Activated naive CD4-positive, alpha-beta T cell (primary cell): ENCODE measurements at places on chromosomes 7 and 10.

GRCh38 chr7:41975849-41976248 is 261.2 kb downstream of the GLI3 start:
- no peak for DNase-seq

GRCh38 chr10:115939101-115939854 is 333.7 kb downstream of the GFRA1 start:
- no peak for DNase-seq

GRCh38 chr7:112550468-112551060 is 69.8 kb downstream of the LSMEM1 start:
- DNase-seq, result no peak

GRCh38 chr7:22801912-22802311 is 20.7 kb downstream of the TOMM7 start:
- DNase-seq, result no peak

GRCh38 chr7:41870461-41871138 is 167.7 kb upstream of the INHBA start:
- no peak for DNase-seq

DNA sequence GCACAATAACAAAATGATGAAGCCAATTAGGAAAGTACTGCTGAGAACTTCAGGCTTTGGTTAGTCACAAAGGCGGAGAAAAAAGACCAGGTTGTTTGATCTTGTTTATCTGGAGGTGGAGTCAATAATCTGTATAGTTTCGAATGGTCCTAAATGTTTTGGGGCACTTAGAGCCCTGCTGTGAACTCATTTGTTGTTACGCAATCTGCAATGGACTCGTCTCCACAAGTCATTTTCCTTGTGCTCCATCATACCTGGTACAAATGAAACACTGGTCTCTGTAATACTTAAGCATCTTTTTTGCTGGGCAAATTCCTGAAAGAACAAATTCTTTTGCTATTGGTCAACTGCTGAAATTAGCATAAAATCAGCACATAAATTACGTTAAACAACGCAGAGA is 430.5 kb downstream of the GATA3 start:
- no peak for DNase-seq
